Endothelial cell (in vitro differentiated cells): ENCODE measurements at places on chromosomes 16 and 17.

GRCh38 chr17:83143817-83144231 lies 64.4 kb downstream of the METRNL start:
- no peak for DNase-seq

DNA sequence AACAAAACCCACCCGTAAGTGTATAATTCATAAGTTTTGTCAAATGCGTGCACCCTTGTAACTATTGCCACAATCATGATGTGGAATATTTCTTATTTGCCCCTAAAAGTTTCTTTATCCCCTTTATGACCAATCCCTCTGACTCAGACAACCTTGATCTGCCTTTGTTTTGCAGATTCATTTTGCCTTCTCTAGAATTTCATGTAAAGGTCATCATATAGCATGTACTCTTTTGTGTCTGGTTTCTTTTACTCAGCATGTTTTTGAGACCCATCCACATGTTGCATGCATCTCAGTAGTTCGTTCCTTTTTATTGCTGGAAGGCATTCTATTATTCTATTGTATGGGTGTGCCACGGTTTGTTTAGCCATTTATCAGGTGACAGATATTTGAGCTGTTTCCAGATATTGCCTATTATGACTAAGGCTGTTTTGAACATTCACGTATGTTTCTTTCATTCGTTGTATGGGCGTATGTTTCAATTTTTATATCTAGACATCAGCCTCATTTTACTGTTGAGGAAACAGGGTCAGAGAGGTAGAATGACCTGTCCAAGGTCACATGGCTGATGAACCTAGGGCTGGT lies 192.4 kb downstream of the RAB11FIP4 start:
- DNase-seq: no peak

DNA sequence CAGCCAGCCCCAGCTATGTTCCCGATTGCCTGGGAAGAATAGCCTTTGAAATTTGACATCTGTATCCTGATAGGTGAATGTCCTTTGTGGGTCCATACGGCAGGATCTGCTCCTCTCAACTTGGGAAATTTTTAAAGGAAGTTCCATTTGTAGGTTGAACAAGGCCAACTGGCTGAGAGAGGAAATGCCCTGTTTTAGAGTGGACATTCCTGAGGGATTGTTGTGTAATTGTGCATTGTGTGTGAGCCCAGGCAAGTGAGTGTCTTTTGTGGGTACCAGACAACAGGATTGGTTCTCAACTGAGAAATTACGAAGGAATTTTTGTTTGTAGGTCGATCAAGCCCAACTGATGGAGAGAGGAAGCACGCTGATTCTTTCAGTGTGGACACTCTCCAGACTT lies 2.6 kb upstream of the CPHXL2 start:
- no peak for DNase-seq

- DNase-seq: no peak
Observed at GRCh38 chr17:80152081-80152702, 5.3 kb upstream of the EIF4A3 start.

- DNase-seq: no peak
Observed at GRCh38 chr17:30571921-30572320, 94.7 kb downstream of the GOSR1 start.

GRCh38 chr17:45258981-45259380 lies 2.9 kb downstream of the SPATA32 start:
- DNase-seq: no peak

- no peak for DNase-seq
Observed at GRCh38 chr17:238964-239259, 57.5 kb upstream of the DOC2B start.

- no peak for DNase-seq
Observed at GRCh38 chr16:48907906-48908634, 298.1 kb upstream of the N4BP1 start.

DNA sequence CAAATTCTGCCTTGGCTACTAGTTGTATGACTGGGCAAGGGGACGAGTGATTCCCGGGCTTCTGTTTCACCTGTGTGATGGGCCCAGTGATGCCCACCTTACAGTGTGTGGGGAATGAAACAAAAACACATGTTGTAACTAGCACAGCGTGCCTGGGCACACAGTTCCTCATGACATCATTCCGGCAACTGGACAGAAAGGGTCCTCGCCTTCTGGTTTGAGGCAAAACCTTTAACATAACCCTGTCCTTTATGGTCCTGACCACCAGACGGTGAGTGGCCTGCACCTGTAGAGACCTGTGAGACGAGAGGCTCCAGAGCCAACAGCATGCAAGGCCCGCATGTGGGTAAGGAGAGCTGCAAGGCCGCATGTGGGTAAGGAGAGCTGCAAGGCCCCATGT lies 7.7 kb upstream of the SLC38A8 start:
- DNase-seq: no peak
